Activated CD8-positive, alpha-beta T cell treated with anti-CD3 and anti-CD28 coated beads, Interleukin-2, amount 10 ng/mL, durations not matched to agents 7 days and 5 days (primary cell): ENCODE measurements at places on chromosomes 3 and 15. TPM values are rescaled to one million over a fixed set of nuclear protein-coding genes. Genes with fewer than 3 reads are reported as not detected.

DNA sequence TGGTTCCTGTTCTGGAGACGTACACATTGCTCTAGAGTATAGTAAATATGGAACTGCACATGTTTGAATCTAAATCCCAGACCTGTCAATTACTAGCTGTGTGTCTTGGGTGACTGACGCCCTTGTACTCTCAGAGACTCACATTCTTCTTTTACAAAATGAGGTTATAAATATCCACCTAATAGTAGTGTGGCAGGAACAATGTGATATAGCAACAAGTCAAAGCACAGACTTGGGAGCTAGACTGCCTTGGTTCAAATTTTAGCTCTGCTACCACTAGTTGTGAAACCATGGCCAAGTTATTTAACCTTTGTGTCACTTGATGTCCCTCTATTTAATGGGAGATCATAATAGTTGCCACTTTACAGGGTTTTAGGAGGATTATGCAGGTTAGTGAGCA lies 245.6 kb downstream of the CPNE4 start:
- no peak for DNase-seq

DNA sequence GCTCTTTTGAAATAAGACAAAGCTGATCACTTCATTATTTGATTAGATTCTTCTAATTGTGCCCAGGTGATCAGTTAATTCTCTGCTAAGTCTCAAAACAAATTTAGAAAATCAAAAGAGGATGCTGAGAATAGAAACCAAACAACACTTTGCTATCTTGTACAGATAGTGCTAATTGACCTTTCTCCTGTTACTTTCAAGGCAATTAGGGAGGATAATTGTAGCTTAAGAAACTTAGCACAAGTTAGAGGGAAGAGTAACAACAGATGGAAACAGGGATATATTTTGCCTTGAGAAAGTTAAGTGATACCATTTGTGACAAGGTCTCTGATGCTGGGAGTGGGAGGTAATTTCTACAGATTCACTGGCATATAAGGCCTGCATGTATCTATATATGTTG lies 344.8 kb upstream of the GRM7 start:
- no peak for DNase-seq

DNA sequence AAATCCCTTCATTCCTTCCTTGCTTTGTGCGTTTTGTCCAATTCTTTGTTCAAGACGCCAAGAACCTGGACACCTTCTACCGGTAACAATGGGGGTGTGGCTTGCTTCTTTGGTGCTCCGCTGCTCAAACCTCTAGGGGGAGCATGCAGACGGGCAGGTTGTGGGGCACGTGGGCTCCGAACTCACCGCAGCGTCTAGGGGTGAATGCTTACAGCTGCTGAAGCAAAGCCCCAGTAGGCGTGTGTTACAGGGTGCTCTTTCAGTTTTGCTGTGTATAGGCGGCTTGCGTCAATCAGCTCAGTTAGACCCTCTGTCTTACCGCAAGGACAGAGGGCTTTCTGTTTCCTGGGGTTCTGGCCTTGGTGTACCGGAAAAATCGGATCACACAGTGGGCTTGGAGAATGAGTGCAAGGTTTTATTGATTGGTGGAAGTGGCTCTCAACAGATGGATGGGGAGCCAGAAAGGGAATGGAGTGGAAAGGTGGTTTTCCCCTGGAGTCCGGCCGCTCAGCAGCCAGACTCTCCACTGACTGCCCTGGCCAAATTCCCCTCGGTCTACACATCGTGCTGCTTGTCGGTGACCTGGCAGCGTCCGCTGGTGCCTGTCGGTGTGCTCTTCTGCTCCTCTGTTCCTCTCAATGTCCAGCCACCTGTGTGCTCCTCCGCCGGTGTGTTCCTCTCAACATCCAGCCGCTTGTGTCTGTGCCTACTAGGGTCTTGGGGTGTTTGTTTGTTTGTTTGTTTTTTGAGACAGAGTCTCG lies 1.2 kb upstream of the LRRC34 start:
- peak; percentile 92 for DNase-seq

DNA sequence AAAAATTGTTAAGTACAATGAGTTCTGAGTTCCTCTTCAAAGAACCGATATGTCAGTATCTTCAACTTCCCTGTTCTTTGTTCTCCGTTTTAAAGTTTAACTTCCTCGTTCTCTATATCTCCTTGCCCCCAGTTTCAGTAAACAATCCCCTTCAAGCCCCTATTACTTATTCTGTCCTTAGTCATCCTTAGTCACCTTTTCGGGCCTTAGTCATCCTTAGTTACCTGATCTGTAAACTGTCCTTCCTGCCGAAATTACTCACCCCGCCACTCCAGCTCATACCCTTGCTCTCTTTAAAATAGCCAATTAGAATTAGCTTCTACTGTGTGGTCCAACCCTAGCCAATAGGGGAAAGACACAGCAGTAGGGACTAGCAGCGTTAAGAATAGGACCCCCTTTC lies 1165.6 kb downstream of the NSUN3 start:
- DNase-seq = no peak

DNA sequence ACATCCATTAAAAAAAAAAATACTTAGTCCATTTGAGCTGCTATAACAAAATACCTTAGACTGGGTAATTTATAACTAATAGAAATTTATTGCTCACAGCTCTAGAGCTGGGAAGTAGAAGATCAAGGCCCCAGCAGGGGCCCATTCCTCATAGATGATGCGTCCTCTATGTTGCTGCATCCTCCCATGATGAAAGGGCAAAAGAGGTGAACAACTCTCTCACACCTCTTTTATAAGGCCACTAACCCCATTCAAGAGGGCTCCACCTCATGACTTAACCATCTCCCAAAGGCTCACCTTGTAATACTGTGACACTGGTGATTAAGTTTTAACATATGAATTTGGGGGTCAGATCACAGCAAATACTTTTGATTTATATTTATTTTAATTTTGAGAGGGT lies 3.0 kb upstream of the TLNRD1 start:
- no peak for DNase-seq

- no peak for DNase-seq
Observed at GRCh38 chr3:129211772-129212171, 28.1 kb upstream of the CNBP start.

GRCh38 chr3:18964640-18965039 lies 183.7 kb upstream of the KCNH8 start:
- DNase-seq = no peak

DNA sequence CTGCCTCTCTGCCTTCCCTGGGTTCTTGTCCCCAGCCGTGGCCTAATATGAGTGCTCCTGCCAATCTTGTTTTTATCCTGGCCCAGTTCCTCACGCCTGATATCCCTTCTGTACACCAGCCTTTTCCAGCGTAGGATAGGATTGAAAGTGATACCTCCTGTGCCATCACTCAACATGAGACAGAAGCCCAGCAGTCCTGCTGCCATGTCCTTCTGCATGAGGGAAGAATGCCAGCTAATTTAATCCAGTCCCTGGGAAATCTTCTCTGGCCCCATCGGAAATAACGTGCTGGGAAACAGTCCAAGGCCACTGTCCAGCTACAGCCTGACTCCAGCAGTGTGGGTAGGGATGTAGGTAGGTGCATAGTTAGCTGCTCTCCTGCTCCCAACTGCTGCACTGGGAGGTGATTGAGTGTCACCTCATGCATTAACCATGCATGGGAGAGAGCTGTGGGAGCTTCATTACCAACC lies 92.0 kb upstream of the TPM1 start:
- no peak for DNase-seq

DNA sequence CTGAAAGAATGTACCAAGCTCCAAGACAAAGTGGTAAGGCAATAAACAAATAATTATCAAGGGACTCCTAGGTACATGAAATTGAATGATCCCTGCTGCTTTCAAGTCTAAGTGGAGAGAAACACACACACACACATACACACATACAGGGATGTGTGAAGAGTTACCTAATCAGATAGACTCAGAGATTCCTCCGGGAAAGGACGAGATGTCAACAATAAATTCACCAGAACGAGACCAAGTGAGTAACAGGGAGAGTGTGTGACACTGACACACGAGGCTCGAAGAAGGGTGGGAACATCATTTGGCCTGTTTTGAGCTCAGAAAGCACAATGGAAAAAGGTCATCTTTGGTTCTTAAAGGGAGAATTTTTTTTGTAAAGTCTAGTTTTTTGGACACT lies 13.4 kb downstream of the LRIG1 start:
- no peak for DNase-seq

- DNase-seq = no peak
Observed at GRCh38 chr3:5298453-5298852, 110.9 kb downstream of the EDEM1 start.

DNA sequence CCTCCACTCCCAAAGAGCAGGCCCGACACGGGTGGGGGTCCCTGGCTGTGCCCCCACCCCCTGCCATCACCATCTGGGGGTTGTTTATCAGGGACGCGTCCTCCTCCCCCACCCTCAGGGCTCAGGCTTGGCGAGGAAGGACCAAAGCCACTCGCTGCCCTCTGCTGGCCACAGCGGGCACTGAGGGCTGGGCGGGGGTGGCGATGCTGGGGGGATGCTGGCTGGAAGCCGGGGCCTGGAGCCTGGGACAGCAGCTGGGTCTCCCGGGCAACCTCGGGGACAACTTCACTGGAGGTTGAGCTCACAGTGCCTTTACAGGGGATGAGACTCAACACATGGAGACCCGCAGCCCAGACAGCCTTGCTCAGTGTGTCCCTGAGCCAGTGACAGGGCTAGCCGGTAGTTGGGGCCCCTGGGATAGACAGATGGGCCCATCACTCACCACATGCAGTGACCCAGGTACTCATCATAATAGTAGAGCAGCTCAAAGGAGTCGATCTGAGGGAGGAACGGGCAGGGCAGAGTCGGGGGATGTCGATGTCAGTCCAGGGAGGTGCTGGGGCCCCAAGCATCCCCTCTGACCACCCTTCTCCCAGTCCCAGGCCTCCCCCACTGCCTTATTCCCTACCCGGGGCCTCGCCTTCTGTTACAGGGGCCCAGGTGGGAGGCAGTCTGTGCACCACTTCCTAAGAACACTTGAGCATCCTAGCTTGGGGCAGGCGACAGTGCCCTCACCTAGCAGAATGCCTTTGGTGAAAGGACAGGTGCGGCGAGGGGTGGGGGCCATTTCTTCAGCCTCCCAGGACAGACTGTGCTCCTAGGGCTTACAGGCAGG lies 5.9 kb upstream of the CALML4 start:
- peak; percentile 61 for DNase-seq

DNA sequence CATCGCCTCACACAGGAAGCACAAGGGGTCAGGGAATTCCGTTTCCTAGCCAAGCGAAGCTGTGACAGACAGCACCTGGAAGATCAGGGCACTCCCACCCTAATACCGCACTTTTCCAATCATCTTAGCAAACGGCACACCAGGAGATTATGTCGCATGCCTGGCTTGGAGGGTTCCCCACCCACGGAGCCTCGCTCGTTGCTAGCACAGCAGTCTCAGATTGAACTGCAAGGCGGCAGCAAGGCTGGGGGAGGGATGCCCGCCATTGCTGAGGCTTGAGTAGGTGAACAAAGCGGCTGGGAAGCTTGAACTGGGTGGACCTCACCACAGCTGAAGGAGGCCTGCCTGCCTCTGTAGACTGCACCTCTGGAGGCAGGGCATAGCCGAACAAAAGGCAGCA lies 384.8 kb downstream of the CNTN6 start:
- no peak for DNase-seq

Gene CCDC174
- 18.5 TPM for total RNA-seq

Gene MEX3B
- total RNA-seq = 0.63 TPM

Gene TRIM69
- 59.5 TPM for total RNA-seq

Gene SLC27A2
- 12.5 TPM for total RNA-seq
